Effector CD4-positive, alpha-beta T cell (primary cell): ENCODE measurements at places on chromosomes 3 and 15.

- DNase-seq: no peak
These were observed 35.9 kb upstream of the MYH15 start for GRCh38 chr3:108546247-108546646.

DNA sequence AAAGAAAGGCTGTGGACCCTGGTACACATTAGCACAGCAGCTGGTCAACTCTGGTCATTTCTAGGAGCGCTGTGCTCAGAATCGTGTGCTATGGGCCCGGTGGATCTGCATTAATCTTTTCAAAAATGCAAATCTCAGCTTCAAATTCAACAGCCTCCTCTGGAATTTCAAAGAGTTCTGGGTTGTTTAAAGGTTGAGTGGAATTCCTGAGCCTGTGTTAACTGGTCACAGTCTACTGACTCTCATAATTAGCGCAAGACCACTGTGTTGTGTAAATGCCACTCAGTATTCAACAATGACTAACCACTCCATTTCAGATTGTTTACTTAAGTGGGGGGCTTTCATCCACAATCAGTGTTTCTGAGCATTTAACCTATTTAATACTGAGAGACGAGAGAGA is 2.7 kb upstream of the ARNT2 start:
- no peak for DNase-seq

- DNase-seq: no peak
These were observed 6.9 kb downstream of the LRRC2 start for GRCh38 chr3:46559091-46559704.

GRCh38 chr15:69997161-69997485 is 100.6 kb downstream of the TLE3 start:
- DNase-seq: no peak

GRCh38 chr15:63999177-63999576 is 47.1 kb downstream of the DAPK2 start:
- no peak for DNase-seq

DNA sequence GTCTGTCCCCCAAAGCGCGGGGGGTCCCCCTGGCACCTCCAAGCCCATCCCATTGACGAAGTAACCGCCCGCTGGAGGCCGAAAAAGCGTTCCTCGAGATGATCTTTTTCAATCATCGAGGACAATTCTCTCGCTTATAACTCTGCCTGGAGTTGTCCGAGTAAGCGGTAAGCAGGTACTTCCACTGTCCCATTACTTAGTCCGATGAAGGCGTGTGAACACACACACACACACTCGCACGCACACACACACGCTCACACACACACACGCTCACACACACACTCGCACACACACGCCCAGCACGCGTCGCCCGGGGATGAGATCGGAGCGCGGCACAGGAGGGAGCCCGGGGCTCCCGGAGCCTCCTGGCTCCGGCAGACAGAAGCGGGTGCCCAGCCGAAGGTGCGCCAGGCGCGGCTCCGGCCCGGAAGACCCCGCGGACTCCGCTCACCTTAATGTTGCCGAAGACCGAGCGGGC is 430 bp downstream of the SLCO2A1 start:
- no peak for DNase-seq

DNA sequence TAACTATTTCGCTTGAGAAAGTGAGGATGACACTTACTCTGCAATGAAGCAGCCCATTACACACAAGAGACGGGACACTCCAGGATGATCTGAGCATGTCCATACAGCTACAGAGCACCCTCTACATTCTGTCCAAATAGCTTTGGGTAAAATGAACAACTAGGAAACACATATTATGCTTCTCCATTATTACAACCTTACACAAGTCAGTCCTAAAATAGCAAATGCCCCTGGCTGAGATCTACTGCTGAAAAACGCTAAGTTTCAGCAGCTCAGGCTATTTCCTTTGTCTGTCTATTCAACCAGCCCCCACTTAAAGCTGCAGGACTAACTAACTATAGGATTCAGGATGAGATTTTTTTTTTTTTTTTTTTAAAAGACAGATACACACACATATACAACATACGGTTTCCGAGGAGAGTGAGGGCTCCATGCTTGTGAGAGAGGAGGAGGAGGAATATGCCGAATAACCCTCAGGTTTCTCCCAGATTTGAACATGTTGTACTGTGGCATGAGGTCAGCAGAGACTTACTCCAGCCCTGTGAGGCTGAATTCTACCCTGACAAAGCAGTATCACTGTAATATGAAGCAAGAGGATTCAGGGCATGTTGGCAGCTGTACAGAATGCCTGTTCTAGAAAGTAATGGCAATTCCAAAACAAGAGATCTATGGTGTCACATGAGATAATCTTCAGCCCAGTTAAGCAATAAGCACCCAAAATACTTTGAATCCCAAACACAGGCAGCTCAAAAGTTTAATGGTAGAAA is 117.3 kb upstream of the PLXND1 start:
- no peak for DNase-seq

GRCh38 chr3:159944781-159945180 is 43.9 kb upstream of the IL12A start:
- no peak for DNase-seq

DNA sequence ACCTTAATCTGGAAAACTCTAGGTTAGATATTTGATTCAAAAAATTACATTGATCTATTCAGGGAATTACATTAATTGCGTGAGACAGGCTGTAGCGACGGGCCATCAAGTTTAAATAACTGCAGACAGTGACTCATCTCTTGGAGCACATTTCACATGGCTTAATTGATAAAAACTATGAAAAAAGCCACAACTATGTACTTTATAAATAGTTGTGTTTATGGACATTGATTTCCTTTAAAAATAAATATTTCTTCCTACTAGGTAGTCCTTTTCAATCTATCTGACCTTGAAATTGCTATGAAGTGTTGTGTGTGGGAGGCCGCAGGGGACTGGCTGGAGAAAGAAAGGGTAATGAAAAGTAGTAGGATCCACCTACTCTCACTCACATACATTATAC is 157.8 kb downstream of the IL1RAP start:
- DNase-seq: no peak

DNA sequence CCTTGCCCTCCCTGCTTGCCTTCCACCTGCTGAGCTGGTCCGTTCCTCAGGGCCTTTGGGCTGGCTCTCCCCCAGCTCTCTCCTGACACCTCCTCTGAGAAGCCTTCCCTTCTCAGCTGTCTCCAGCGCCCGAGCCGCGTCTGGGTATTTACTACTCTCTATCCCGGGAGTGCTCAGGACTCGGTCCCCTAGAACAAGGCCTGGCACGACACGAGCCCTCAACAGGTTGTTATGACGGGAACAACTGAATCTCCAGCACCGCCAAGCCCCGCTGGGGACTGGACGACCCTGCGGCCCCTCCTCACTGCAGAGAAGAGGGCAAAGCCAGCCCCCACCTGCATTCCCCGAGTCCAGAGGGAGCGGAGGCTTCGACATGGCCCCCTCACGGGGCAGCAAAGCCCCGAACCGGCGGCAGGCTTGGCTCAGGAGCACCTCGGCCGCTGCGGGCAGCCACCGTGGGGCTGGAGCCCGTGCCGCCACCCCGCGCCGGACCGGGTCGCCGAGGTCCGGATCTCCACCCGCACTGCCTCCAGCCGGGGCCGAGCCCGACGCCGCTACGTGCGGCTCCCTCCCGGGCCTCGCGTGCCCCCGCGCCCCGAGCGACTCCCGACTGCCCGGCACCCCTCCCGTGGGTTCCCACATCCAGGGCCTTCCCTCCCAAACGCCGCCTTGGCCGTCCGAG is 792 bp downstream of the TPRA1 start:
- DNase-seq: peak; percentile 16

GRCh38 chr15:80620931-80621330 is 74.2 kb upstream of the ABHD17C start:
- no peak for DNase-seq

DNA sequence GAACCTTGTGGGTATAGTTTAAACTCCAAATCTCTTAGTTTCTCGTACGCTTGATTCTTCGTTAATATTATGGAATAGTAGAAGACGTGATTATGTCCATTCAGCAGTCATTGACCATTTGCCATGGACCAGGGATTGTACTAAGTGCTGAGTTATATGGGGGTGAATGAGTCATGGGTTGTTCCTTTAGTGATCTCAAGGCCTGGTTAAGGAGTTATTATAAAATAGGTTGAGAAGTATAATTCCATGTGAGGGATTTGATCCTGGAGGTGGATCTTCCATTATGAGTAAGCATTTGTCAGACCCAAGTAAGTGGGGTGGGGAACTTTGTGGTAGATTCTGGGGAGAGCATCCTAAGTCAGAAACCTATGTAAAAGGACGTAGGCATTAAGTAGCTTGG is 15.4 kb downstream of the NR2C2 start:
- DNase-seq: no peak

GRCh38 chr3:16284633-16285032 is 19.6 kb downstream of the OXNAD1 start:
- no peak for DNase-seq

GRCh38 chr15:69088300-69088965 is 72.0 kb upstream of the GLCE start:
- no peak for DNase-seq

- no peak for DNase-seq
These were observed 2.0 kb downstream of the DCUN1D1 start for GRCh38 chr3:182978387-182978786.

GRCh38 chr3:183650554-183650953 is 15.1 kb downstream of the KLHL24 start:
- DNase-seq: no peak

DNA sequence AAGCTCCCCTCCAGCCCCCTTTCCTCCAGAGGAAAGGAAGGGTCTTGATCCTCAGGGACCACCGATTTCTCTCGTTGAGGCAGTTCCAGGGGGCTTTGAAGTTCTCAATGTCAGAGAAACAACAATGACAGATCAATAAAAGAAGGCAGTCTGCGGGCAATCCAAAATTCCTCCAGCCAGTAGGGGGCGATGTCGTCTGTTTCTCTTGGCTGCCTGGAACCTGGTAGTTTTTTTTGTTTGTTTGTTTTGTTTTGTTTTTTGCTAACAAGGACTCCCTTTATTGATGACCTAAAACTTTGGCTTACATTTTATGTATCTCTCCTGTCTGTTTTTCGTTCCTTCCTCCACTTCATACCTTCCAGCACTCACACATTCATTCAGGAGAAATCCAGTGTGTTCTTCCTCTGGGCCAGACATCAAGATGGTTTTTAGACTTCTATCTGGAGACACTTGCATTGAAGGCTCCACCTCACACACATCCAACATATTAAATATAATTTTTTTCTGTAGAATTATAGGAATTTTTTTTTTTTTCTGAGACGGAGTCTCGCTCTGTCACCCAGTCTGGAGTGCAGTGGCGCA is 276.6 kb downstream of the RPLP1 start:
- DNase-seq: peak; percentile 69

DNA sequence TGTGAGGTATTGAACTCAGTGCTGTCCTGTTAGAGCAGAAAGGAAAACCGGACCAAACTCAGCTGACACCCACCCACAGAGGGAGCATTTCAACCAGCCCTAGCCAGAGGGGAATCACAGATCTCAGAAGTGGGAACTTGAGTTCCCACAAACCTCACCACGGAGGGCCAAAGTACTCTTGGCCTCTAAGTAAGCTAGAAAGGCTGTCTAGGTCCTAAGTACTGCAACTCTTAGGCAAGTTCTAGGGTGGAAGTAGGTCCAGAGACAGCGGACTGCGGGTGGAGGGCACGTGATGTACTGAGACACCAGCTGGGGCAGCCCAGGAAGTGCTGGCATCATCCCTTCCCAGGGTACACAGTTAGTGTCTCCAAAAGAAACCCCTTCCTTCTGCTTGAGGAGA is 34.1 kb downstream of the EOMES start:
- DNase-seq: no peak

GRCh38 chr3:135895106-135895733 is 70.3 kb upstream of the PPP2R3A start:
- DNase-seq: no peak

- no peak for DNase-seq
These were observed 41.6 kb downstream of the CPA3 start for GRCh38 chr3:148906667-148907066.

- DNase-seq: no peak
These were observed 87.2 kb upstream of the XCR1 start for GRCh38 chr3:46114323-46114988.

DNA sequence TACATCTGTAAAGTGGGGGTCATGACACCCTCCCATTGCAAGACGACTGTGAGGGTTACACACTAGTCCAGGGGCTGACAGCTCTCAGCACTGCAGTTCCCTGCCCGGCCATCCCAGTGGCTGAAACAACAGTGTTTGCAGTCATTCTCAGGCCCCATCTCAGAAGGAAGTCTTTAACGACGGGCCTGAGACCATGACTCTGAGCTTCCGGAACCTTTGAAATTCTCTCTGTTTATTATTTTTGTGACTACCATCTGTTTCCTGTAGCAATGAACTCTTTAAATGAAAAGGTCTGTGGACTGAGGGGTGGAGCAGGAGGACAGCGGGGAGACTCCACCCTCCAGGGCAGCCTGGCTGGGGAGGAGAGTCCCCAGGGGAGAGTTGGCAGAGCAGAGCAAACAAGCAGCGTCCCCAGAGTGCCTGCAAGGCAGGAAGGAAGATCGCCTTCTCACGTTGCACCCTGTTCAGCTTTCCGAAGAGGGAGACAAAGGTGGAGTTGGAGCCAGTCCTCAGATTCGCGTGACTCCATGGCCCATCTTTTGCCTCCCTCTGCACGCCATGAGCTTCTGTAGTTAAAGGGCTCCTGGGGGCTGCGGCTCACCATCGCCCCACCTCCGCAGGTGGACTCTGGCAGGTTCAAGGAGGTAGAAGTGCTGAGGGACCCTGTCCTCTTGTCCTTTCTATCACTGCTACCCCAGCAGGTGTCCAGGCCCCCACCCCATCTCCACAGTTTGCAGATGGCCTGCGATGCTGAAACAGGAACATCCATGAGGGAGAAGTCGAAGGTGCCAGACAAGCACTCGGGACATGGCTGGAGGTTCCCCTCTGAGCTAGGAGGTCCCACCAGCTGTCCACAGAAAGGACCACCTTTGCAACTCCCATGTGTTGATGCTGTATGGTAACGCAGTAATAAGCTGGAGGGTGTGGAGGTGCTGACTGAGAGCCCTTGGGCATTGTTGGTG is 525.8 kb upstream of the PROK2 start:
- no peak for DNase-seq

- no peak for DNase-seq
These were observed 178.3 kb downstream of the SUCNR1 start for GRCh38 chr3:152051501-152052404.

DNA sequence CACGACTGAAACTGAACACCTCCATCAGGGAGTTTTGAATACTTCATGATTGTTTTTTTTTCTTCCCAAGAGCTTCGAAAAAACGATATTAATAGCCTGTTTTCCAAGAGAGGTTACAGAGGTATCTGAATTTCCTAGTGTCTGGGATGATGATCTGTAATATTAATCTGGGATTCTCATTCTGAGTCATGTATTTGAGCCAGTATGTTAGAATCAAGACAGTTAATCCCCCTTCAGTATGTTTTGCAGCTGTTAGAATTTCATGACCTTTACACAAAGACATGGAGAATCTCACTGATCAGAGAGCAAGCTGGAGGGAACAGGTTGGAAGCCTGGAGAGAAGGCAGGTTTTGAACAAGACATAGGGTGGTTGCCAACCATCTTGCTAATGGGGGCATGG is 234.5 kb upstream of the GAP43 start:
- no peak for DNase-seq
